Stimulated activated CD8-positive, alpha-beta memory T cell treated with anti-CD3 and anti-CD28 coated beads, Interleukin-2, amount 100 ng/mL, for 48 hours (primary cell): ENCODE measurements at places on chromosomes 5 and 9.

DNA sequence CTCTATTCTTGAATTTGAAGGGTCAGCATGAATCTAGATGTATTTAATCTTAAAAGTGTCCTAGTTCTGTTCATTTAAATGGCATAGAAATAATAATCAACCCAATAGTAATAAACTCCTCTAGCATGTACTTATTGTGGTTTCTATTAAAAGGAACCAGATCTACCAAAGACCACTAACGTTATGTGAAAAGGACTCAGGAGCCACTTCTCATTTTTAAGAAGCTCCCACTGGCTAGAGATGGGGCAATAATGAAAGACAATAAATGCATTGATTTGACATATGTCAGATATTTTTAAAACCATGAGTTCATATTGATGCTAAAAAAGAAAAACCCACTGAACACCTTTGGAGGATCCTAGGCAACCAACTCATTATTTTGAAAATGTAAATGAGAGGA, 191.9 kb downstream of the ATP10B start:
- no peak for DNase-seq

- no peak for DNase-seq
Observed at GRCh38 chr9:137963525-137963924, 85.9 kb downstream of the CACNA1B start.

- no peak for DNase-seq
Observed at GRCh38 chr9:32161720-32162119, 222.7 kb upstream of the ACO1 start.

- DNase-seq, result no peak
Observed at GRCh38 chr9:81035171-81035570, 654.2 kb downstream of the TLE1 start.

DNA sequence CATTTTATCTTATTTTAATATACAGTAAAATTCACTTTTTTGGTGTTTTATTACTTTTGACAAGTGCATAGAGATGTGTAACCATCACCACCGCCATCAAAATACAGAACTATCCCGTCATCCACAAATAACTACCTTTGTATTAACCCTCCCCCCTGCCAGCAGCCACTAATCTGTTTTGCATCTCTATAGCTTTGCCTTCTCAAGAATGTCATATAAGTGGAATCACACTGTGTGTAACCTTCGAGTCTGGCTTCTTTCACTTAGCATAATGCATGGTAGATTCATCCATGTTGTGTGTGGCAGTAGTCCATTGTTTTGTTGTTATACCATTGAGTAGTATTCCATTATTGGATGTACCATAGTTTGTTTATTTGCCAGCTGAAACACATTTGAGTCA, 98.8 kb downstream of the BOD1 start:
- no peak for DNase-seq

GRCh38 chr9:120410925-120411501, 169.0 kb downstream of the CDK5RAP2 start:
- no peak for DNase-seq

DNA sequence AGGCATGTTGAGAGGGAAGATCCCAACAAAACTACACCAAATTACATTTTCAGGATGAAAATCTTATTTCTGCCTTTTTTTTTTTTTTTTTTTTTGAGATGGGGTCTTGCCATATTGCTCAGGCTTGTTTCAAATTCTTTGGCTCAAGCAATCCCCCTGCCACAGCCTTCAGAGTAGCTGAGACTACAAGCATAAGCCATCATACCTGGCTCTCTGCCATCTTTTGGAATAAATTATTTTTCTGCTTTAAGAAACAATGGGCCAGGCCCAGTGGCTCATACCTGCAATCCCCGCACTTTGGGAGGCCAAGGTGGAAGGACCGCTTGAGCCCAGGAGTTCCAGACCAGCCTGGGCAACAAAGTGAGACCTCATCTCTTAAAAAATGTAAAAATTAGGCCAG, 14.3 kb downstream of the AFF4 start:
- no peak for DNase-seq

DNA sequence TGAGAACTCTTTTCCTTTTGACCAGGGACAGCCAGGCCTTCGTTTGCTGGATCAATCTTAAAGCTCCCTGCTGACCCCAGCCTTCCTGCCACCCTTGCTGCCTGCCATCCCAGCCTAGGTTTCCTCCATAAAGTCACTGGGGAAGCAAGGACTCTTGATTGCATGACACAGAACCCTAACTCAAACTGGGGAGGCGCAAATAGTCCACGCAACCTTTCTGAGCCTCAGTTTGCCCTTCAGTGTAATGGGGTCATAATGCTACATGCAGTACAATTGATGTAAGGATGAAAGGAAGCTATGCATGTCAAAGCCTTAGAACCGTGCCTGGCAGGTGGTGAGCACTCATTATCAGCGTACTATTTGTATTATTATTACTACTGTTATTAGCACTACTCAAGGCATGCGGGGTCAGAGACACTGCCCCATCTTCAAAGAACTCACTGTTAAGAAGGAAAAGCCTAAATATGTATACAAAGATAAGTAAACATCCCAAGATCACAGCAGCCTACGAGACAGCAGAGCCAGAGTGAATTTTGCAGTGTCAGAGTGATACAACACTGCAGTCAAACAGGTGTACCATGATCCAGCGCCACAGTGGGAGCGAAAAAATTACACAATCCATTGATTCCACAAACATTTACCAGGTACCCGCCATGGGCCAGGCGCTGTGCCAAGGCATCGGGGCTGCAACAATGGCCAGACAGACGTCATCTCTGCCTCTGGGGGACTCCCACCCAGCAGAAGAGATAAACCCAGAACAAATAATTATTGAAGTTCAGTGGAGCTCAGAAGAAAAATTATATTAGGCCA, 16.9 kb upstream of the CPLX2 start:
- no peak for DNase-seq

- DNase-seq, result peak; percentile 37
Observed at GRCh38 chr9:93302586-93303257, 118.8 kb downstream of the WNK2 start.

DNA sequence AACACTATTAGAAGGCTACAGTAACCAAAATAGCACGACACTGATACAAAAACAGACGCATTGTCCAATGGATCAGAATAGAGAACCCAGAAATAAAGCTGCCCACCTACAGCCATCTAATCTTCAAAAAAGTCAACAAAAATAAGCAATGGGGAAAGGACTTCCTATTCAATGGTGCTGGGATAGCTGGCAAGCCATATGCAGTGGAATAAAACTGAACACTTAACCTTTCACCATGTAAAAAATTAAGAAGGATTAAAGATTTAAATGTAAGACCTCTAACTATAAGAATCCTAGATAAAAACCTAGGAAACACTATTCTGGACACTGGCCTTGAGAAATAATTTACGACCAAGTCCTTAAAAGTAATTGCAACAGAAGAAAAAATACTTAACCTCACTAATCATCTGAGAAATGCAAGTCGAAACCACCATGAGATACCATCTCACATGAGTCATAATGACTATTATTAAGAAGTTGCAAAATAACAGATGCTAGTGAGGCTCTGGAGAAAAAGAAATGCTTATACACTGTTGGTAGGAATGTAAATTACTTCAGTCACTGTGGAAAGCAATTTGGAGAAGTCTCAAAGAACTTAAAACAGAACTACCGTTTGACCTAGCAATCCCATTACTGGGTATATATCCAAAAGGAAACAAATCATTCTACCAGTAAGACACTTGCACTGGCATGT, 203.3 kb upstream of the CDH9 start:
- no peak for DNase-seq

- no peak for DNase-seq
Observed at GRCh38 chr5:119022017-119022745, 33.8 kb upstream of the DTWD2 start.

- DNase-seq, result no peak
Observed at GRCh38 chr9:104820336-104820735, 56.4 kb downstream of the NIPSNAP3B start.

DNA sequence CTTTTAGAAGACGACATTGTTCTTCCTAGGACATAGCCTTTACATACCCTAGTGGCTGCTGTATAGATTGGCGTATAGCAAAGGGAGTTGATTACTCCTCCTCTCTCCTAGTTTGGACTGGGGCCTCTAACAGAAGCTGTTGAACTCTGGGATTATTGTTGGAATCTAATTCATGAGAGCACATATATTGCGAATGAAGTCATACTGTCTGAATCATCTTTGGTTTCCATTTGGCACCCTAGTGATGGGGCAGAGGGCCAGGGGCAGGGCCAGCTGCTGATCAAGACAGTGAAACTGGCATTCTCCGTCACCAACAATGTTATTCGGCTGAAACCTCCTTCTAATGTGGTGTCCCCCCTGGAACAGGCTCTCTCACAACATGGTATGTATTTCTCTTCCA, 40.3 kb downstream of the NUP188 start:
- no peak for DNase-seq
